ENCODE measurements at places on chromosomes 4 and X.

GRCh38 chrX:18885328-18886004 lies 98.4 kb downstream of the PHKA2 start:
- no peak for DNase-seq

- no peak for DNase-seq
These were observed 361.1 kb upstream of the BOD1L1 start for GRCh38 chr4:13988353-13989305.

GRCh38 chr4:5747738-5748375 lies 36.9 kb downstream of the EVC start:
- DNase-seq = no peak

DNA sequence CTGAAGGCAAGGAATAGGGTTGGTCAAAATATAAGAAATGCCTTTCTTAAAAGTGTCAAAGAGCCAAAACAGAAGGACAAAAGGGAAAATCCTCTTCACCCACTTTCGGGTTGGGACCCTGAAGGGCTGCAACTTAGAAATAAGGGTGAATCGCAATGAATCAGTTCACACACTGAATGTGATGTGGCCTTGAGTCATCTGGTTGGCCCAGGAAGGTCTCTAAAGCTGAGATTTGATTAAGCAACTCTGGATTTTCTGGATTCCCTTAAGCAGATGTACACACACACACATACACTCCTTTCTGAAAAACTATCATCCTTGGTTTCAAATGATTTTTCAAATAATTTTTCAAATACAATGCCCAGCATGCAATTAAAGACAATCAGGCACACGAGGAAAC lies 13.1 kb downstream of the TAB3 start:
- no peak for DNase-seq

DNA sequence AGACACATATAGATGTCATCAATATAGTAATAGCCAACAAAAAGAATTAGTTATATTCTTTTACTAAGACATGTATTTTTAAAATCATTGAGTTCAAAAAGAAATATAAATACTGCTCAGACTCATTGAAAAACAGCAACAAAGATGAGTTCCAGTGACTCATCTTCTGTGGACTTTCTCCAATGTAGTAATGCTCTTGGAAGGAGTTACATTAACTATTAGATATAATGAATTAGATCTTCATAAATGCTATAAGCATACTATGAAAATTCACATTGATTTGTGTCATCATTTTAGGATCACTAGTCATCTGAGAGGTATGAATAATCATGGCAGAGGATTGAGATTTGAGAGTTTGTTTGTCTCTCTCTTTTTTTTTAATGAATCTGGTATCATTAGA lies 547.8 kb upstream of the PCDH7 start:
- no peak for DNase-seq

GRCh38 chrX:130916636-130917422 lies 13.8 kb upstream of the ENOX2 start:
- peak; percentile 47 for DNase-seq

- DNase-seq = no peak
These were observed 415.0 kb upstream of the RPS6KA3 start for GRCh38 chrX:20681683-20682082.

- DNase-seq = no peak
These were observed 787.9 kb upstream of the GALNTL6 start for GRCh38 chr4:171025343-171025742.

GRCh38 chrX:129982300-129983251 lies at the start of gene BCORL1:
Gene BCORL1, plus strand, starts transcription at chrX:129982635. Its CDS starts 22,597 bp downstream, at chrX:130005232.
- DNase-seq = peak; percentile 79

- DNase-seq = no peak
These were observed 42.8 kb upstream of the CHRNA9 start for GRCh38 chr4:40292313-40292759.

DNA sequence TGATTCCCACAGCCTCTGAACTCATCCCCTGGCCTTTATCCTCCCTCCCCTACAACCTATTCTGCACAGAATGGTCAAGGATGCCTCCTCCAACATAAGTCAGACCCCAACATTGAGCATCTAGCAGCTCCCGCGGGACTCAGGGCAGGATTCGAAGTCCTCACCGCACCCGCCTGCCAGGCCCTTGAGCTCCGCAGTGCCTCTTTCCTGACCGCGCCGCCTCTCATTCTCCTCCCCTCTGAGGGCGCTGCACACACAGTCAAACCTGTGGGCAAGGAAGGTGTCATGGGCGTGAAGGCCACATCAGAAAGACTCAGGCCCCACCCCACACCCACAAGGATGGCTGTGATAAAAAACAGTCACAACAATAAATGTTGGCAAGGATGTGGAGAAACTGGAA lies 84.1 kb downstream of the CPZ start:
- DNase-seq = no peak

DNA sequence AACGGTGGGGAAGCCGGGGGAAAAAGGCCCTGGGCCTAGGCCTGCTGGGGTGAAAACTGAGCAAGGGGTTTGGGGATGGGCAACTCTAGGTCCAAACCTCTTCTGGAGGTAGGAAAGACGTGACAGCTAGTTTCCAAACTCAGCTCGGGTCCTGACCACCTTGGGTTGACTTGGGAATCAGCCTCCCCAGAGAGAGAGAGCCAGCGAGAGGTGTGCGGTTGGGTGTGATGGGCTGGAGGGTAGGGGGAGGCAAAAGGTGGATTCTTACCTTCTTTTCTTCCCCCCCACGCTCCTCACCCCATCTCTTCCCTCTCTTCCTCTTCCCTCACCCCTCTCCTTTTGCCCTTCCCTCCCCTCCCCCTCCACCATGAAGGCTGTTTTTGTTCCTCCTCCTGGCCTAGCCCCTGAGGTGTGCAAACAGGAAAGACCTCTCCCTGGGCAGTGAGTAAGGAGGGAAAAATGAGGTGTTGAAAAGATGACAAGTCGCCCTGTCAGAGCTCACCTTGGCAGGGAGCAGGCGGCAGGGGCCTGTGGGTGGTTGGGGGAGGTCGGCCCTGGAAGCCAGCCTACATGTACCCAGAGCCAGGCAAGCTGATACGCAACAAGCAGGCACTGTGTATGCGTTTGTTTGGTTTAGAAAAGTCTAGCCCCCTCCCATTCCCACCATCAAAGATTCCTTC lies 14.8 kb downstream of the PJA1 start:
- peak; percentile 72 for DNase-seq

DNA sequence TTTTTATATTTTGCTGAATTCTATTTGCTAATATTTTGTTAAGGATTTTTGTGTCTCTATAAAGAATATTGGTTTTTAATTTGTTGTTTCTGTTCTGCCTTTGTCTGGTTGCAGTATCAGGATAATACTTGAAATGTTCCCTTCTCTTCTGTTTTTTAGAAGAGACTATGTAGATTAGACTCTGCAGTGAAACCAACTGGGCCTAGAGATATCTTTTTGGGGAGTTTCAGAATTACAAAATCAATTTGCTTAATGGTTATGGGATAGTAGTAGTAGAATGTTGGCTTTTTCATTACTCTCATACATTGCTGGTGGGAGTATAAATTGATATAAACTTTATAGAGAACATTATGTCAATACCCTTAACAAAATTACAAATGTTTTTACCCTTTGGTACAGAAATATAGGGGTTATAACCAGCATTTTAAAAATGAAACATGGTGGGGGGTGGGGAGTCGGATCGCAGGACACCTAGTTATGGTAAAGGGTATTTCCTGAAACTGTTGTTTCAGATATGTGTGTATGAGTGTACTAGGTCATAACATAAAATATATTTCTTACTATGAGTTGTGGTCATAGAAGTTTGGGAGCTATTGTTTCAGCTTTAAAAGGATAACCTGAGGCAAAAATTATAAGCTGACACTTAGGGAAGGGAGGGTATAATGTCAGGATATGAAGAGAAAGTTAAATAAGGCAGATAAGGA lies 29.0 kb downstream of the CLOCK start:
- no peak for DNase-seq

DNA sequence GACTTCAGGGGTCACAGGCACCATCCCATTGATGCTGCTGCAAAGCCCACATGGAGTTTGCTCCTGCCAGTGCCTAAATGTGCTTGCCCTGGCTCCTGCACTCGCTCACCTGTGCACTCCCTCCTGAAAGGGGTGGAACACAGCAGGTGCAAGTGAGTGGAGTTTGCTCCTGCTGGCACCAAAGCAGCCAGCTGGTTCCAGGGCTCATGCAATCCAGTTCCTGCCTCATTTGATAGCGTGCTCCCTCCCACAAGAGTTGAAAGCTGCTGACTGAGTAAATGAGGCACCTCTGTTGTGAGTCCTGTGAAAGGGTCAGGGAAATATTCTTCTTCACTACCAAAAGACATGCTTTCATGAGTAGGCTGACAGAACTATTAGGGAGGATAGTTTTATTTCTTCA lies 30.5 kb downstream of the CXCL8 start:
- DNase-seq = no peak

DNA sequence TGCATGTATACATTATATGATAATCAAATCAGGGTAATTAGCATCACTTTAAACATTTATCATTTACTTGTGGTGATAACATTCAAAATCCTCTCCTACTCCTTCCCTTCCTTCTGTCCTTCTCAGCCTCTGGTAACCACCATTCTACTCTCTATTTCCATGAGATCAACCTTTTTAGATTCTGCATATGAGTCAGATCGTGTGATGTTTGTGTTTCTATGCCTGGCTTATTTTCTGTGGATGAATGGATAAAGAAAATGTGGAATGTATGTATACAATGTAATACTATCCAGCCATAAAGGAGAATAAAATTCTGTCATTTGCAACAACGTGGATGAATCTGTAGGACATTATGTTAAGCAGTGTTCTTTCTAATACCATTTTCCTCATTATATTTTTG lies 123.9 kb downstream of the NAA11 start:
- no peak for DNase-seq

DNA sequence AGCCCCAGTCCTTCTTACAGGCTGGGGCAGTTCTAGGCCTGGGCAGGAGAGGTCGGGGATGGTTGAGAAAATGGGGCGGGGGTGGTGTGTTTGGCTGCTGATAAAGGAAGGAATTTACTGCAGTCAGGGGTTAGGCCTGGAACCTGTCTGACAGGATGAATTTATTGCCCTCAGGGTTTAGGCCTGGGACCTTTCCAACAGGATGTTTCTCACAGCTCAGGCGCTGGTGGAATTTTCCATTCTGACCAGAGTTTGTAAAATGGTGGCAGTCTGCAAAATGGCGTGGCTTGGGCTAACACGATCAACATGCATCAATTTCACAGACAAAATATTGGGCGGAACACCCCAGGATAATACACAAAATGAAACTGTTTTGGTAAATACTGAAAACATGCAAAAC lies 83.5 kb upstream of the SPIN4 start:
- peak; percentile 18 for DNase-seq

DNA sequence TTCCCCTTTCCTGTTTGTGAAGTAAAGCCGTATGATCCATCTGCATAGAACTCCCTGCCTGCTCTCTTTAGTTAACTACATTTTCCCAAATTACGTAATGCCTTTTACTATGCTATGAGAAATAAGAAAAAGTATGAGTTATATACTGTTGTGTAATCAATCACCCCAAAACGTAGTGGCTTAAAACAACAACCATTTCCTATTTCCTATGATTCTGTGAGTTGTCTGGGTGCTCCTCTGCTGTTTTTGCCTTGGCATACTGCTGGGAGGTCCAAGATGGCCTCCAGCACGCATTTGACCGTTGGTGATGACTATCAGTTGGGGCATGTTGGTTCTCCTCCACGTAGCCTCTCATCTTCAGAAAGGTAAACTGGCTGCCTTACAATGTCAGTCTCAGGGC lies 39.8 kb downstream of the BBS12 start:
- no peak for DNase-seq

DNA sequence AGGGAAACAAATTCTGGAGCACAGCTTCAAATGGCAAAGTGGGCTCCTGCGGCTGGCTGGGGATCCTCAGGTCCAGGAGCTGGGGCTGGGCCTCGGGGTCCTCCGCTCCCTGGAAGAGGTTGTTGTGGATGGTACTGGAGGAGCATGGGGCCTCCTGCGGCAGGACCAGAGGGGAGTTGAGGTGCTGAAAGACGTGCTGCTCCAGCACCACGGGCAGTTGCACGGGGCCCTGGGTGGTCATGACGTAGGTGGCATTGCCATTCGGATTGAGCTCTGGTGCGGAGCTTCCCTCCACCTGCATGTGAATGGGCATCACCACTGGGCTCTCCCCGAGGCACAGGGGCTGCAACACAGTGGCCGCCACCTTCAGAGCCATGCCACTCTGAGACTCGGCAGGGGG lies 59.7 kb downstream of the RAI2 start:
- DNase-seq = no peak

GRCh38 chrX:86329174-86329573 lies 180.9 kb downstream of the DACH2 start:
- DNase-seq = no peak

DNA sequence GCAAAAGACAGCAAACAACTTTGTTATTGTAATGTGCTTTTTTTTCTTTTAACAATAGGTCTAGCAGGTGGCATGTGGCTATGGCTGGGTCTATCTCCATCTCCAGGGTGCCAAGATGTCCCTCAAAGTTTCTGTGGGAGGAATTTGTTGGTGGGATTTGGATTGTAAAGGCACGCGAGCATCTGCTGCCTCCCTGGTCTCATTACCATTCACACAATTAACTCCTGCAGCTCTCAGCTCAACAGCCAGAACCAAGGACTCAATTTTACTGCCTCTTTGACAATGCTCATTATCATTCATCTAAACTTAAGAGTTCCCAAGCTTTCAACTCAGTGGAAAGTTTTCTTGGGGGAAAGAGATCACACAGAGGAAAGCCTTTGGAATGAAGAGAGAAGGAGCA lies 10.9 kb upstream of the PCDH18 start:
- no peak for DNase-seq

DNA sequence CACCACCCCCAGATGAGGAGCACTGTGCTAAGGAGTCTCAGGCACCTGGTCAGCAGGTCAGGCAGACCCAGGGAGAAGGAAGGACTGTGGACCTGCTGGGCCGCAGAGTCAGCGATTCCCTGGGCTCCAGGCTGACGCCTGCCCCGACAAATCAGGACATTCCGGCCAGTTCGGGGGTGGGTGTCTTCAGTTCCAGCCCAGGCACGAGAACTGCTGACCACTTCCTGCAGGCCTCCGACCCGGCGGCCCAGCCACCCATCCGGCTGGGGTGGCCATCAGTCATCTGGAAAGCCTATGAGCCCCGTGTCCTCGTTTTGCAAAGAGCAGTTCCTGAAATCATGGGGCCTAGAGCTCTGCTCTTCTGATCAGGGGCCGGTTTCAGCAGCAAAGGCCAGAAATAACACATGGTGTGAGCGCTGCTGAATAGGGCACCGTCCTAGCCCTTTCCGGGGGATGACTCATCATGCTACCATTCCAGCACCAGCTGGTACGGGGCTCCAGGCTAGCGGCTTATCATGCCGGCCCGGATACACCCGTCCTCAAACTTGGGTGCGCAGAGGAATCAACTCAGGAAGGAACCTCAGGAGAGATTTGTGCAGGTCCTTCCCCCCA lies 7.8 kb upstream of the SH3TC1 start:
- peak; percentile 69 for DNase-seq

DNA sequence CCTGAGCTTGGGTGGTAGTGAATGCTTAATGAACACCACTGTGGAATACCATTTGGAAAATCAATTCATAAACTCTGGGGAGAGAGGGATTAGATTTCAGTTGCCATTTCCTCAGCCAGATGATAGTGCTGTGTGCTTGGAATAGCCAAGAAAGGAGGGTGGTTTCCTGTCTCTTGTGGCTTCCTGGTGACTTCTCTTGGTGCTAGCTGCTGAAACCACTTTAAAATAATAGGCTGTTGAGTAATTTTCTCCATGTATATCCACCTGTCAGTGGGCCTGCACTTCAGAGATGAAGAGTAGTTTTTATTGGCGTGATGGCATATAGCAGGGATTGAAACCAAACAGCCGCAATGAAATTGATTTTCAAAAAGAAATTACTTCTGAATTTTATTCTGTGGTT lies 11.8 kb downstream of the EDA start:
- DNase-seq = no peak
